ENCODE measurements at places on chromosomes 1 and 21.

DNA sequence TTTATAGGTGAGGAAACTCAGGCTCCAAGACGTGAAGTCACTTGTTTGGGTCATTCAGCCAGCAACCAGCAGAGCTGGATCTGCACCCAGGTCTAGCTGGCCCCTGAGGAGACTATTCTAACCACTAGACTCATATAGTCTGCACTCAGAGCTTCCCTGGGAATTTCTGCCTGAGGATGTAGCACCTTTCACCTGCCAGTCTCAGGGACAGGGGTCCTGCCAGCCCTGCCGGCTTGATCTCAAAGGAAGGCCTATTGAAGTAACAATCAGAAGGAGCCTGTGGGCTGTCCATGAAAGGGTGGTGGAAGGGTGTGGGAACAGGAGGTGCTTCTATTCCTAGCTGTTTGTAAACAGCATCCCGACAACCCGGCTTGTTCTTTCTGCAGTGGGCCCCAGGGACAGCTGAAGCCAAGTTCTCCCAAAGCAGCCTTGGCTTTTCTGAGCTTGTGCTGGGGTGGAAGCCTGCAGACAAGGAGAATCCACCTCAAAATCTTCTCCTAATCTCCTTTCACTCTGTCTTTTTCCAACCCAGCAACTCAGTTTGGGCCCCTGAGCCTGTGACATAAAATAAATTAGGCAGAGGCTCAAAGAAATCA lies 7.8 kb downstream of the LMOD1 start:
- no peak for DNase-seq

GRCh38 chr1:228101994-228102790 lies 933 bp downstream of the C1orf35 start:
- DNase-seq, result peak; percentile 69

GRCh38 chr1:21051177-21051825 lies 125.4 kb downstream of the EIF4G3 start:
- DNase-seq, result no peak

DNA sequence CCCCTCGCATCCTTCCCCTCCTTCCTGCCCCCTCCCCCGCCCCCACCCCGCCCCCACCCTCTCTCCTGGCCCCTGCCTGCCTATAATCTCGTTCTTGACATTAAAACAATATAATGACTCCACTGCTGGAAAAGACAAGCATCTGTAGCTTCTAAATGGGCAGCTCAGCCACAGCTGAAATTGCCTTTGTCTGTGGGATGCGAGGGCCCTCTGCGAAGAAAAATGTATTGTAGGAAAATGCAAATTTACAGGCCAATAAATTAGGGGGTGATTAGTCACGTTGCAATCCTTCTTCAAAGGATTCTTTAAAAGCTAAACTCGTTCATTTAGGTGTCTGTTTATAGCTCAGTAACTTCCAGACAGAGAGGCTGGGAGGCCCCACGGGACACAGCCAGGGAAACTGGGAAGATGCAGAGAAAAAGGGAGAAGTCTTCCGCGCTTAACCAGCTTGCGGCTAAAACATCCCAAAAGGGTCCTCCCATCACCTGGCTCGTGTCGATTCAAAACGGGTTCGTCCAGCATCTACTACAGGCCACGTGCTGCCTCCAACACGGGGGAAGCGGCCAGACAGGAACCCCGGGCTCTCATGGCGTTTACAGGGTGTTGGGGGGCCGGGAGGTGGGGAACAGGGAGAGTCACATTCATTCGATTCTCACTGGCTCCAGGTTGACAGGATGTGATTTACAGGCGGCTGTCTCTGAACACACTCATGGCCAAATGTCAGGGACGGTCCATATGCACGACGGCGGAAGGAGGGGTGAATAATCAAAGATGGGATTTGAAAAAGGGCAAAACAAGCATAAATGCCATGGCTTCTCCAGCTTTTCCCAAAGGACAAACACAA lies 100.5 kb upstream of the ZBTB40 start:
- DNase-seq, result no peak

- no peak for DNase-seq
Observed at GRCh38 chr1:166490437-166490991, 323.7 kb upstream of the FAM78B start.

DNA sequence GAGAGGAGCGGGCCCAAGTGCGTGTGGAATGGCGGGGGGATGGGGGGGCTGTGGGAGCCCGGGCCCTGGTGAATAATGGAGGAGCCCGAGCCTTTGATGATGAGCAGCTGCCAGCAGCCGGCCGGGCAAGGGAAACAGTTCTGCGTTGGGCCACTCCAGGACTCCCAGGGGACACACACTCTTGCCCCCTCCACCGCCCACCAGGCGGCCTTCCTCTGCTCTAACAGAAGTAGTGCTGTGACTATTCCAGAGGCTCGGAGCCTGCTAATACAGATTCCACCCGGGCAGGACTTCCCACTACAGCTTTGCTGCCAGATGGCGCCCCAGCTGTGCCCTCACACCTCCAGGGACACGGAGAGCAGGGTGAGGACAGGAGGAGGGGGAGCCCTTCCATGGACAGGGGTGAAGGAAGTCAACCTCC lies 48.2 kb upstream of the LRP8 start:
- no peak for DNase-seq

DNA sequence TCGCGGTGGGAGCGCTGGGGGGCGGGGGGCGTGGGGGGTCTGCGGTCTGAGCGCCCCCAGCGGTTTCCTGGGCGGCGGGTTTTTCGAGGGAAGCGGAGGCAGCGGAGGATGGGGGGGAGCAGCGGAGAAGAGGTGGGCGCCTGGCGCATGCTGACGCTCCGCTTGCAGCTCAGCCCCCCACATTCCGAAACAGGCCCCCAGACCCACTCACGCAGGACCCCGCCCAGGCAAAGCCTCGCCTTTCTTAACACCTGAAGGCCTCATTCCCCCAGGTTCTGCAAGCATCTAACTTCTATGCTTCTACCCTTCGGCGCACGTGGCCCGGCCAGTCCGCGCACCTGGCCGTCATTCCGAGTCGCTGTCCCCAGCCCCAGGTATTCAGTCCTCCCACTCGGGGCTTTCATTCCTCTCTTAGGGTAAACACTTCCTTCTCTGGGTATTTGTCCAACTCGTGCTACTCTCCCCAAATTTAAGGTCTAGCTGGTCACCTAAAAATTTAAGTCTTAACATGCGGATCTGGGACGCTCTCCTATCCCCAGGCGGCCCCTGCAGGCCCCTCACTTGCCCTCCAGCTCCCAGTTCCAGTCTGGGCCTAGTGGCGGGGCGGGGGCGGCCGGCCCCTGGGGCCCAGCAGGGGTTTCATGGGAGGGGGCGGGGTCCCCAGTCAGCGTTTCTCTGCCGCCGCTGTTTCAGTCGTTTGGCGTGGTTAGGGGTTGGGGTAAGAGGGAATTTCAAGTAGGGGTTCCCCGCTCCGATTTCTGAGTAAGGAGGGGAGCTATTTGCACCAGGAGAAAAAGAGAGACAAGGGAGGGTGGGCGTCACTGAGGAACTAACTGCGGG lies 2.8 kb upstream of the ZBTB7B start:
- peak; percentile 77 for DNase-seq

DNA sequence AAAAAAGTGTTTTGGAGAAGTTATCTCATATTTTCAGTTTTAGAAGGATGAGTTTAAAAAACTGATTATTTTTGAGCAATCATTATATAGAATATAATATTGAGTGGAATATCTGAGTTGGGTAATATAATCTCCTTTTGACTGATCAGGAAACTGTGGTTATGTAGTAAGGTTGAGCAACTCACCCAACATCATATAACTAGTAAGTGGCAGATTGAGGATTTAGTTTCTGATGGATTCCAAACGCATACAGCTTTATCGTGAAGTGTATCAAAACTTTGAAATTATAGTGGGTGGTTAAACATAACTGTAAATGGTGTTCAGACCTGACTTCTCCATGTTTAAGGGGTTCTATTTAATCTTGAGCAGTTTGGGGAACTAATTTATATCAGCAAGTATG lies 98.6 kb downstream of the OLFM3 start:
- DNase-seq, result no peak

DNA sequence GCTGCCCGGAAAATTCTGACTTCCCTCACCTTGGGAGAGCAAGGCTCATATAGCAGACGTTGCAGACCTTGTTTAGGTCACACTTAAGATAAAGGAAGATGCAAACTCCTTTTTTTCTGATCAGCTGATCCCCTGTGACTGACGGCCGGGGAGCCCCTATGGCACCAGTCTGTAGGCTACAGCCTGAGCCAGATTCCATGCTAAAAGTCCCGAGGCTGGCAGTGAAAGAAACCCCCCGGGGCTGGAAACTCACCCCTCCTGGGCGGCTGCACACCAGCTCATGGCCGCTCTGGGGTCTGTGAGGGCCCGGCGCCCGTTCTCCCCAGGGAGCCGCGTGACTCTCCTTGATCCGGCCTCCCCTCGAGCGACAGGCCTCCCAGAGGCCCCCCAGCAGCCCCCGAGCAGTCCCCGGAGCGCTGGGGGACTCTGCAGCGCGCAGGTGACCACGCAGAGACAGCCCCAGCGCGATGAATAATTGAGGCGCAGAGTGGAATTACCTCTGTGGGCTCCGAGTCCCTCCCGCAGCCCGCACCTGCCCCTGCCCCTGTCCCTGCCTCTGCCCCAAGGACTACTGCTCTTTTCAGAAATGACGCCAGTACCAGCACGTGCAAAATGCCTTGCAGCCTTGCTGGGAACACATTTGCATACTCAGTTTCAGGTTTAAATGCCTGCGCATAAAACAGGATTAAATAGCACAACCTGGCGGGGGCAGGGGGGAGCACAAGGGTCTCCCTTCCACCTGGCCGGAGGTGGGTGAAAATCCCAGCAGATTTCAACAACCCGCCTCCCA lies 62.6 kb upstream of the CLDN14 start:
- DNase-seq, result no peak

DNA sequence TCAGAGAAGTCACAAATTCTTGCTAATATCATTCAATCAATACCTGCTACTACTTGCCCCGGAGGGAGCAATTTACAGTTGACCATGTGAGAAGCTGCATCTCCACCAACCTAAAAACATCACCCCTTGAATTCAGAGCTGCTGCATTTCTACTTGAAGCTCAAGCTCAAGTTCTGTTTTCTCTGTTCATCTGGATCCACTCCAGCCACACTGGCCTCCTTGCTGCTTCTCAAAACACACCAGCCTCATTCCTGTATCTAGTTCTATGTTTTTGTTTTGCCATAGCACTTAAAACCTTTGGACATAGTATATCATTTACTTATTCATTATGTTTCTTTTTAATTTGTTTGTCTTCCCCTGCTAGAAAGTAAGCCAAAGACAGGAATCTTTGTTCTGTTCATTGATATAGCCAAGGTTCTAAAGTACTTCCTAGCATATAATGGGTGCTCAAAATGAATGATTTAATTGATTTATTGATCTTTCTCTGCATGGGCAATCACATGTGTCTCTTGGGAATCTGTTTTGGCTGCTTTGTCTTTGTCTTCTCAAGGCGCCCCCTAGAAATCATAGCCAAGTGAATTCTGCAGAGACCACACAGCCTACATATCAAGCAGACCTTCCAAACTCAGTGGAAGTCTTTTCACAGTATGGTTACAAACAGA lies 23.6 kb downstream of the SYF2 start:
- no peak for DNase-seq

DNA sequence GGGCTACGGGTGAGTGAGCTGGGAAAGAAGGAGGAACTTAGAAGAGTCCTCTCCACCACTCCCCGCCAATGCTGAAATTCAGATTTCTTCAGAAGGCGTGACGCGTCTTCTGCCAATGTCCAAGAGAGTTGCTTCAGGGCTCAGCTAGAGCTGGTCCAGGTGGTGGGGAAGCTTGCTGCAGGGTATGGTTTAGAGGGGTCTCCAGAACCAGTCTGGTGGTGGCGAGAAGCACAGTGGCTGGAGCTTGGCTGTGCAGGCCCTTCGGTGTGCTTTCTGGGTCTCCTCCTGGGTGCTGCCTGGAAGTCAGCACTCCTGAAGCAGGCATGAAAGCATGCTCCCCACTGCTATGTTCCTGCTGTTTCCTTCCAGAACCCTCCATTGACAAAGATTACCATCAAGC lies 387.2 kb downstream of the PTPRU start:
- no peak for DNase-seq

GRCh38 chr1:26318338-26319064 lies 743 bp downstream of the CD52 start:
- peak; percentile 64 for DNase-seq

- no peak for DNase-seq
Observed at GRCh38 chr1:41482001-41482765, 2.3 kb downstream of the EDN2 start.

DNA sequence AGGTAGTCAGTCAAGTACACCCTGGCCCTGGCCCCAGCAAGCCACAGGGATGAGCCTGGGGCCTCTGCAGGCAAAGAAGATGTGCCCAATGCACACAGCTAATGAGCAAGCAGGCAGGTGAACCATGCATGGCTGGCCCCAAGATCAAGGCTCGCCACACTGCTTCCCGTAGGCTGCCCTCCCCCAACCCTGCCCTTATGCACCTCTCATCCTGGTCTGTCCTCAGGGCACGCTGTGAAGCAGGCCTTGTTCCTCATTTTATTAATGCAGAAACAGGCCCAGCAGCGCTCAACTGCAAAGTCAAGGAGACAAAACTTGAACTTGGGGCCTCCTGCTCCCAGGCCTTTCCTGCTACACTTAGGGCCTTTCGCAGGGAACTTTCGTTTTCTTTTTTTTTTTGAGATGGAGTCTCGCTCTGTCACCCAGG lies 35.6 kb upstream of the ID3 start:
- DNase-seq, result no peak

GRCh38 chr1:2801535-2802291 lies at the start of gene TTC34:
TSS of gene TTC34 (minus strand) at chr1:2801693. CDS start at chr1:2800827, 866 bp downstream.
- DNase-seq, result peak; percentile 63

DNA sequence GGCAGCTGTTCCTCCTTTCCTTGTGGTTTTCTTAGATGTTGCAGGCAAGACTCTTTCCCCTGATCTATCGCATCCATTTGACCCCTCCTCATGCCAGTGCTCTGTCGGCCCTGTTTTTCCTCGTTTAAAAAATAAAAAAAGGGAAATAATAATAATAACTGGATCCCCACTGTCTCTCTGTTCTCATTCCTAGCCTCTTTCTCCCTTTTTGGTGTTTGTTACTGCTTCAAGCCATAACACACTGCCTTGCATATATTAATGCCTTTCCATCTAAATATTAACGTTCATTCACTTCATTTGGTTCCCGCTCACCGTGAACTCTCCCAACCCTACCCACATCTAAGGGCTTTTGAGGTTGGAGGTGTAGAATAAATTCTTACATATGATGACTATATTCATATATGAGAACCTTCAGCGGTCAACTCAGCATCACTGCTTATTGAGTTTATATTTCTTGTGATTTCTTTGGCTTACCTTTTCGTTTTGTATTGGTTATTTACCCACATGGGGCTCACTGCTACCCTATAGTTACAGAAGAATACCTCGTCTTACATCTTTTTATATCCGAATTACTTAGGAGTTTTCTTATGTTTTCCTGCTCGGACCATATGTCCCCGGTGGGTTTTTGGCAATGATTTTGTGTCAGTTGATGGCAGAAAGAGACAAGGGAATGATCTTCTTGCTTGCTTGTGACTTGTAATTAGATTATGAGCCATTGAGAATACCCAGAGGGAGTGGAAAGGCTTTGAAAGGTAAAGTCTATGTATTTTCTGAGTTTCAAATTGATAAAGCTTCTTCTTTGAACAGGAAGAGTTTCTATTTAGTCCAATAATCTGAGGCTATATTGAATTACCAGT lies 805 bp downstream of the ATG4C start:
- DNase-seq, result peak; percentile 18

GRCh38 chr1:52558941-52559340 lies 6.0 kb upstream of the TUT4 start:
- no peak for DNase-seq

All from activated naive CD8-positive, alpha-beta T cell treated with anti-CD3 and anti-CD28 coated beads for 36 hours (primary cell).